Activated naive CD4-positive, alpha-beta T cell (primary cell): ENCODE measurements at places on chromosomes 7 and 10.
A peak's percentile ranks its signal among the peaks of the same experiment; 100 is the strongest.

DNA sequence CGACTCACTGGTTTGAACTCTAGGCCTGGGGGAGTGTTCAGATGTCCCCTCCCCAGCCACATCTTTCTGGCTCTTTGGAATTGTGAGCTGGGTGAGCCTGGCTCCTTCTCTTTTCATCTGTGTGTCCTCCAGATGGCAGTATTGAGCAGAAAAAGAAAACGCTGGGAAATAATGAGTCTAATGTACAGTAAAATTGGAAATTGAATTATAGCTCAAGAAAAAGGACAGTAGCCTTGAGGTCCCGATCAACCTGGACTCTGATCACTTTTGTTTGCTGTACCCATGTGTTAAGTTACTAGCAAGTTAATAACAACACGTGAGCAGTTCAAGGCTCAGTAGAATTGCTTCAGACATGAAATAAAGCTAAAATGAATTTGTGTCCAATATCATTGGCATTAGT is 77.9 kb downstream of the SNX10 start:
- DNase-seq, result no peak

GRCh38 chr10:69272624-69273023 is 5.7 kb upstream of the HK1 start:
- no peak for DNase-seq

DNA sequence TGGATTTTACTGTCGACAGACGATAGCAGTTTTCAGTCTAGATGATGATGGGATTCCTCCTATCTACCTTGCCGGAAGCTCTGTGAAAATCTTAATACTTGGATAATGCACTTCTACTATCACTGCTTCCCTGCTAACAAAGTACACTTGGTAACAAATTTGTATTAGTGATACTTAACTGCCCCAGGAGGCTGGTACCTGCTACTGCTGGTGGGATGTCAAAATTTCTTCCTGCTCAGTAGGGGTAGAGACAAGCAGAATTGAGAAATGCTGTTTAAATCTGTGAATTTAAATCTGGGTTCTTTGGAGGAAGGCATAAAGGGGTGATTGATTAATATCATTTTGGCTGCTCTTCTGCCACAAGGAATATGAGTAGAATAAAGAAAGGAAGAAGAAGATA is 99.8 kb upstream of the STRIP2 start:
- DNase-seq, result no peak

GRCh38 chr7:143375298-143376034 is 5.7 kb upstream of the ZYX start:
- no peak for DNase-seq

- no peak for DNase-seq
These were observed 5.8 kb downstream of the UNC5B start for GRCh38 chr10:71218046-71218650.

DNA sequence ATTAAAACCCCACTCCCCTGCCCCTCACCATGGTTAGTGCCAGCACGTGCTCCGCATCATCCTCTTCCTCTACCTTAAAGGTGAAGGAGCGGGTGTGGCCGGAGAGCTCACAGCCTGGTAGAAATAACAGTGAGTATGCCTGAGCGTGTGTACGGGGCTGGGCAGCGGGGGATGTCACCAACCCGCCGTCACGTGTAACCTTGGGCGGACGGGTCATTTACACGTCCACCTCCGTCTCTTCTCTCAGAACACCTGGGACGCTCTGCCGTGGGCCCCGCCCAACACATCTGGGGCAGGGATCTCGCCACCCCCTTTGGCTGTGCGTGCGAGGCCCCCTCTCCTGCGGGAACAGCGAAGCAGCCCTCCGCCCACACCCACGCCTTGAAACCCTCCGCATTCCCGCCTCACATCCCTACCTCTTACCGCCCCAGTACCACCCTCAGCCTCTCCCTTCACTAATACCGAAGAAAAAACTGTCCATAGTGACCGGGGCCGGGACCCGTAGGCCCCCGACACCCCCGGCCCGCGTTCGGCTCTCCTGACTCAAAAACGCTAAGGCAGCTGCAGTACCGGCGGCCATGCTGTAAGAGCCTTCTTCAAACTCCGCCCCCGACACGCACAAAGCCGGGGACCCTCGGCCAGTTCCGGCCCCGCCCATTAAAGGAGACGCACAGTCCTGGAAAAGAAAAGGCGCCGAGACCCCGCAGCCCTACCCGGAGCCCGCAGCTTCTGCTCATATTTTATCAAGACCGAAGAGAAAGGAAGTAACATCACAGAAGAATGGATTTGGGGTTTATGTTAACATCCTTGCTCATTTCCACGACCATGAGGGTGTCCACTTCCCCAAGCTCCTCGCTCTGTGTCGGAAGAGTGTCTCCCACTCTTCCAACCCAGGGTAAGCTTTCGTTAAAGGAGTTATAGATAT is at the start of gene NPM3:
NPM3 (minus strand) TSS at position 636 of the 925 bp plus-strand sequence; CDS start at position 580, 56 bp downstream.
- peak; percentile 63 for DNase-seq

GRCh38 chr7:133888061-133888930 is 238.8 kb upstream of the LRGUK start:
- DNase-seq, result no peak

GRCh38 chr10:56318816-56319215 is 42.2 kb downstream of the ZWINT start:
- DNase-seq, result no peak
